ENCODE measurements at places on chromosomes 2 and 18. TPM values are rescaled to one million over a fixed set of nuclear protein-coding genes. Genes with fewer than 3 reads are reported as not detected.

USP37 gene
- 14.3 TPM for total RNA-seq

MROH2A gene
- total RNA-seq: not detected

SCG2 gene
- 0.35 TPM for total RNA-seq

SCYGR5 gene
- total RNA-seq: not detected

IL36A gene
- not detected for total RNA-seq

PTPN4 gene
- total RNA-seq: 28.8 TPM

SPRED2 gene
- total RNA-seq: 2.5 TPM

EFEMP1 gene
- not detected for total RNA-seq

GNAL gene
- 0.22 TPM for total RNA-seq

ATP8B1 gene
- total RNA-seq: 0.42 TPM

SMAD2 gene
- 97.3 TPM for total RNA-seq

FAM124B gene
- not detected for total RNA-seq

RIT2 gene
- total RNA-seq: not detected

ARHGAP25 gene
- total RNA-seq: 324 TPM

RPIA gene
- total RNA-seq: 34.9 TPM

PID1 gene
- total RNA-seq: 0.27 TPM

RTKN gene
- 8.3 TPM for total RNA-seq

LYG1 gene
- 1.9 TPM for total RNA-seq

CAVIN2 gene
- total RNA-seq: not detected

ZC3H15 gene
- total RNA-seq: 73.4 TPM

DSG1 gene
- total RNA-seq: not detected

WNT6 gene
- 0.89 TPM for total RNA-seq

SERPINB10 gene
- not detected for total RNA-seq

NCL gene
- 693 TPM for total RNA-seq

ACP1 gene
- total RNA-seq: 81.8 TPM

SLC39A10 gene
- 45.7 TPM for total RNA-seq

SMC6 gene
- total RNA-seq: 127 TPM

FZD7 gene
- 0.33 TPM for total RNA-seq

SMAD7 gene
- total RNA-seq: 6.9 TPM

SPC25 gene
- 0.18 TPM for total RNA-seq

ZC3H6 gene
- total RNA-seq: 7.0 TPM

ONECUT2 gene
- total RNA-seq: not detected

CD8B2 gene
- not detected for total RNA-seq

PLEK gene
- 138 TPM for total RNA-seq

THSD7B gene
- total RNA-seq: not detected

UPP2 gene
- total RNA-seq: not detected

CPO gene
- total RNA-seq: not detected

ZAP70 gene
- 4.8 TPM for total RNA-seq

CRYGC gene
- total RNA-seq: not detected

DSC1 gene
- total RNA-seq: not detected

SAG gene
- 0.04 TPM for total RNA-seq

GKN2 gene
- total RNA-seq: not detected
